Breast epithelium (tissue), 4 donors: ENCODE measurements at places on chromosomes 7 and 10.

- H3K4me3 ChIP-seq, result no peak overlapping the region
- DNase-seq, result no peak
- H3K27ac ChIP-seq, result no peak overlapping the region
- no peaks in the 10 kb centered on the region for H3K27me3 ChIP-seq
Observed at GRCh38 chr7:1931256-1931950, 261.3 kb downstream of the ELFN1 start.

DNA sequence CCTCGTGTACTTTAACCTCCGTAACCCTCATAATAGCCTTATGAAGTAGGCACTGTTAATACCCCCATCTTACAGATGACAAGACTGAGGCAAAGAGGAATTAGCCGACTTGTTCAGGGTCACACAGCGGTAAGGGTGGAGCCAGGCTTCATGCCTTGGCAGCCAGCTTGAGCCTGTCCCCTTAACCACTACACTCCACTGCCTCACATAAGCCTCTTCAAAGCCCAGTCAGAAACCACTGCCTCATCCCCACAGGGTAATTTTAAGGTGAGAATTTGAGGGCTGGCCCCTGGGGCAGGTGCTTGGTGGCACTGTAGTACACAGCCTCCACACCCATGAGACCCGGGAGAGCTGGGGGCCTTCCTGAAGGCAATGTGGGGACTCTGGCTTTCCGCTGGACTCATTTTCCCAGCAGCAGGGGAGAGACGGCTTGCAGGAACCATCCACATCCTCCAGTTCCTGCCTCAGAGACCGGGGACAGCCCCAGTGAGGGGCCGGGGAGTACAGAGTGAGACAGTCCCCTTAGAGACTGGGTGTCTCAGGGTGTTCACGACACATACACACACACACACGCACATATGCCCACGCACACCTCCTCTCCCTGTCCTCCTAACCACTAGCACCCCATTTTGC lies 7.6 kb upstream of the C10orf105 start:
- no peaks in the 10 kb centered on the region for H3K27me3 ChIP-seq
- peaks cover 11% of the 10 kb centered on the region for H3K4me1 ChIP-seq
- H3K27ac ChIP-seq, result peak overlapping the region; percentile 89
- no peak overlapping the region for H3K4me3 ChIP-seq
- DNase-seq, result no peak

GRCh38 chr7:27842094-27842692 lies 102.2 kb downstream of the TAX1BP1 start:
- H3K4me3 ChIP-seq, result no peak overlapping the region
- no peak overlapping the region for H3K27ac ChIP-seq
- H3K27me3 ChIP-seq, result no peaks in the 10 kb centered on the region
- no peaks in the 10 kb centered on the region for H3K4me1 ChIP-seq

DNA sequence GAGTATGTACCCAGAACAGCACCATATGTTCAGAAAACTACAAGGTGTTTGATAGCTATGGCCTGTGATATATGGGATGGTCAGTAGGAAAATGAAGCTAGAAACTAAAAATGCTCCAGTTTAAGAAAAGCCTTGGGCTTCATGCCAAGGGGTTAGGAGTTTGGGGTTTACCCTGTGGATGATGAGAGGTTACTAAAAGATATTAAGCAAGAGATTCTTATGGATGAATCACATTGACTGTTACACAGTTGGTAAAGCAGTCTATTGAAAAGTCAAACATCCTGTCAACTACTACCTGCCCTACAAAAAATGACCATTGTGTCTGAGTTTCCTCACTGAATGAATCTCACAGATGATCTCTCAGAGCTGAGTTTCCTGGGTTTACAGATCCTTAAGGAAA lies 166.2 kb upstream of the INHBA start:
- no peak overlapping the region for H3K27ac ChIP-seq
- no peaks in the 10 kb centered on the region for H3K36me3 ChIP-seq
- no peak for DNase-seq
- no peaks in the 10 kb centered on the region for H3K27me3 ChIP-seq
- no peak overlapping the region for H3K4me3 ChIP-seq
- no peaks in the 10 kb centered on the region for H3K4me1 ChIP-seq

- H3K4me1 ChIP-seq, result no peaks in the 10 kb centered on the region
- no peaks in the 10 kb centered on the region for H3K36me3 ChIP-seq
- no peaks in the 10 kb centered on the region for H3K27me3 ChIP-seq
- DNase-seq, result no peak
- H3K4me3 ChIP-seq, result no peak overlapping the region
- no peak overlapping the region for H3K27ac ChIP-seq
Observed at GRCh38 chr10:91345716-91346115, 64.4 kb upstream of the HECTD2 start.

GRCh38 chr10:71964098-71964742 lies at the start of gene CHST3:
Gene CHST3, plus strand, starts transcription at chr10:71964395. Its CDS starts 41,448 bp downstream, at chr10:72005843.
- no peaks in the 10 kb centered on the region for H3K4me1 ChIP-seq
- peak within 1 kb of the TSS; percentile 89 for H3K27ac ChIP-seq
- peak within 1 kb of the TSS; percentile 81 for H3K4me3 ChIP-seq
- H3K36me3 ChIP-seq, result no peaks in the 10 kb centered on the region
- no peak for DNase-seq

GRCh38 chr10:88896994-88897853 lies 17.2 kb downstream of the STAMBPL1 start:
- DNase-seq, result no peak
- no peaks in the 10 kb centered on the region for H3K4me1 ChIP-seq
- no peak overlapping the region for H3K4me3 ChIP-seq
- H3K27ac ChIP-seq, result peak overlapping the region; percentile 70
- no peaks in the 10 kb centered on the region for H3K27me3 ChIP-seq

DNA sequence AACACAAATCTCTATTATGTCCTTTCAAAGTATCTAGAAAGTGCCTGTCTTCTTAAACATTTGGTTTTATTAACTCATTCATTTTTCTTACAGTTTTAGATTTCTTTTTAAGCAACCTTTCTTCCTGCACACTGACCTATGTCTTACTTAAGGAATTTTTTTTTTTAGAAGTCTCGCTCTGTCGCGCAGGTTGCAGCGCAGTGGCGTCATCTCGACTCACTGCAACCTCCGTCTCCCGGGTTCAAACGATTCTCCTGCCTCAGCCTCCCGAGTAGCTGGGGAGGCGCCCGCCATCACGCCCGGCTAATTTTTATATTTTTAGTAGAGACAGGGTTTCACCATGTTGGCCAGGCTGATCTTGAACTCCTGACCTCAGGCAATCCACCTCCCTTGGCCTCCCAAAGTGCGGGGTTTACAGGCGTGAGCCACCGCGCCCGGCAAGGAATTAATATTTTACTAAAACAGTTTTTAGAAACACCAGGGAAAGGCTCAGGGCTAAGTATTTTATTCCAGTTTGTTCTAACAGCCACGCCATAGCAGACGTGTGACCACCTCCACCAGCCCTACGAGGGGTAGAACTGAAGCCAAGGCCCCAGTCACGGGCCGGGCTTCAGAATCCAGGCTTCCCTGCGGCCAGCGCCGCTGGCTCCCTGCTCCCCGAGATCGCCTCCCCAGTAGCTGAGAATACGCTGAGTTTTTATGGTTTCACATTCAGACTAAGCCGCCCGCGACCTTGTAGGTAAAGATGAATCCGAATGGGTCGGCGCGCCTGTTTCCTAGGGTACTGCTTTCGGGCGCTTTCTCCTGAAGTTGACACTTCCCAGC lies 941 bp upstream of the LUC7L2 start:
- H3K27ac ChIP-seq, result peak overlapping the region; percentile 98
- DNase-seq, result no peak
- H3K4me3 ChIP-seq, result peak overlapping the region; percentile 95
- H3K27me3 ChIP-seq, result no peaks in the 10 kb centered on the region

DNA sequence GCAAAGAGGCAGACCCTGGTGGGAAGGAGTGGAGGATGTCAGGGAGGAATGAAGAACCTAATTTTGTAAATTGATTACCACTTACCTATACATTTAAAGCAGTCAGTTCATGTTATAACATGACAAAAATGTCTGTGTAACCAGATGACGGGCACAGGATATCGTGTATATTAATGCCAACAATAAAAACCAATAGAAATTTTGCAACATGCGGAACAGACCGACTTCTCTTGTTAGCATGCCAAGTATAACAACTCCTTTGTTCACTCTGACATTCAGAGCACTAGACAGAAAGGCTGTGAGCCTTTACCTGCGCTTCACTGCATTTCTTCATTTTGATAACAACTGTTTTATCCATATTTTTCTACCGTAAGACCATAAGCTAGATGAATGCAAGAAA lies 29.9 kb downstream of the CDK6 start:
- no peak overlapping the region for H3K27ac ChIP-seq
- no peaks in the 10 kb centered on the region for H3K36me3 ChIP-seq
- H3K4me3 ChIP-seq, result no peak overlapping the region
- no peaks in the 10 kb centered on the region for H3K27me3 ChIP-seq
- no peak for DNase-seq

- H3K36me3 ChIP-seq, result no peaks in the 10 kb centered on the region
- no peak overlapping the region for H3K4me3 ChIP-seq
- H3K4me1 ChIP-seq, result no peaks in the 10 kb centered on the region
- H3K27ac ChIP-seq, result no peak overlapping the region
- DNase-seq, result no peak
Observed at GRCh38 chr10:133007360-133007858, 65.0 kb upstream of the CFAP46 start.

GRCh38 chr10:58003945-58004344 lies 263.7 kb downstream of the IPMK start:
- H3K27ac ChIP-seq, result no peak overlapping the region
- no peak for DNase-seq
- no peak overlapping the region for H3K4me3 ChIP-seq
- H3K36me3 ChIP-seq, result peaks cover 3% of the 10 kb centered on the region
- no peaks in the 10 kb centered on the region for H3K27me3 ChIP-seq

DNA sequence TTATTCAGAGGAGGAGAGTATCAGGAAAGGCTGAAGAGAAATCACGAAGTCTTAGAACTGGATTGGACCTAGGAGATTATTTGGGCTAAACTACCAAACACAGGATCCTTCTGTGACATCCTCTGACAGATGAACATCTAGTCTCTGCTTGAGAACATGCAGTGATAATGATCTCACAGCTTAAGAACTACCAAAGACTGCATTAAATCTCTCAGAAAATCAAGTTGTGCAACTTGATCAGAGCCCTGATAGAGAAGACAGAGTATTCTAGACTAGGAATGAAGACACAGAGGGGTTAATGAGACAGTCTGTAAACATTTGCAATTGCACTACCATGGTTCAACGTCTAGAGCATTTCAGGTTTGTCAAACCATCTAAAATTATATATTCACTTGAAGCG lies 37.1 kb upstream of the AGBL3 start:
- no peak overlapping the region for H3K4me3 ChIP-seq
- peak overlapping the region; percentile 3 for H3K27ac ChIP-seq
- H3K4me1 ChIP-seq, result no peaks in the 10 kb centered on the region
- no peaks in the 10 kb centered on the region for H3K27me3 ChIP-seq
- no peak for DNase-seq

- H3K4me1 ChIP-seq, result no peaks in the 10 kb centered on the region
- H3K36me3 ChIP-seq, result peaks cover 5% of the 10 kb centered on the region
- no peak overlapping the region for H3K27ac ChIP-seq
- H3K4me3 ChIP-seq, result no peak overlapping the region
- DNase-seq, result no peak
Observed at GRCh38 chr7:30791114-30791513, 19.9 kb downstream of the MINDY4 start.

DNA sequence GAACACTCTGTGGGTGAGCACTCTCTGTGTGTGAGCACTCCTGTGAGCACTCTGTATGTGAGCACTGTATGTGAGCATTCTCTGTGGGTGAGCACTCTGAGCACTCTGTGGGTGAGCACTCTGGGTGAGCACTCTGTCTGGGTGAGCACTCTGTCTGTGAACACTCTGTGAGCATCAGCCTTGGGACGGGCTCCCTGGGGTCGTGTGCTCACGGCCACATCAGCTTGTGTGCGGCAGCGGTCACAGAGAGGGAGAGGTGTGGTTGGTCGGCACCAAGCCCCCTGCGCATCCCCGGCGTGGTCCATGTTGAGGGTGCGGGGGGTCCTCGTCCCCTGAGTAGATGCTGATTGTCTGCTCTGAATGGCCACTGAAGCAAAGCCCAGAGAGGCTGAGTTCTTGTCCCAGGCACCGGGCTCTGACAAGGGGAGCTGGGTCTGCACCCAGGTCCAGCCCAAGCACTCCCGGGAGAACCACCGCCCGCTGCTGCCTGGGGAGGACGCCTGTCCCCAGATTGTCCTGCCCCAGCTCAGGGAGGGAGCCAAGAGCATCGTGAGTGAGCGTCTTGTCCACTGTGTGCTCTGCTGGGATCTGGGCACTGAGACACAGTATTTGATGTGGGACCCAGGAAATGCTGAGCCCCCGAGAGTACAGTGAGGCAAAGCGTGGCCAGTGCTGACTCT lies 143.7 kb downstream of the DNAJB6 start:
- H3K4me1 ChIP-seq, result no peaks in the 10 kb centered on the region
- DNase-seq, result no peak
- H3K27me3 ChIP-seq, result peaks cover 23% of the 10 kb centered on the region
- H3K4me3 ChIP-seq, result no peak overlapping the region
- H3K27ac ChIP-seq, result no peak overlapping the region

- H3K27me3 ChIP-seq, result no peaks in the 10 kb centered on the region
- DNase-seq, result no peak
- H3K36me3 ChIP-seq, result no peaks in the 10 kb centered on the region
Observed at GRCh38 chr7:1646957-1647891, 22.9 kb upstream of the ELFN1 start.

DNA sequence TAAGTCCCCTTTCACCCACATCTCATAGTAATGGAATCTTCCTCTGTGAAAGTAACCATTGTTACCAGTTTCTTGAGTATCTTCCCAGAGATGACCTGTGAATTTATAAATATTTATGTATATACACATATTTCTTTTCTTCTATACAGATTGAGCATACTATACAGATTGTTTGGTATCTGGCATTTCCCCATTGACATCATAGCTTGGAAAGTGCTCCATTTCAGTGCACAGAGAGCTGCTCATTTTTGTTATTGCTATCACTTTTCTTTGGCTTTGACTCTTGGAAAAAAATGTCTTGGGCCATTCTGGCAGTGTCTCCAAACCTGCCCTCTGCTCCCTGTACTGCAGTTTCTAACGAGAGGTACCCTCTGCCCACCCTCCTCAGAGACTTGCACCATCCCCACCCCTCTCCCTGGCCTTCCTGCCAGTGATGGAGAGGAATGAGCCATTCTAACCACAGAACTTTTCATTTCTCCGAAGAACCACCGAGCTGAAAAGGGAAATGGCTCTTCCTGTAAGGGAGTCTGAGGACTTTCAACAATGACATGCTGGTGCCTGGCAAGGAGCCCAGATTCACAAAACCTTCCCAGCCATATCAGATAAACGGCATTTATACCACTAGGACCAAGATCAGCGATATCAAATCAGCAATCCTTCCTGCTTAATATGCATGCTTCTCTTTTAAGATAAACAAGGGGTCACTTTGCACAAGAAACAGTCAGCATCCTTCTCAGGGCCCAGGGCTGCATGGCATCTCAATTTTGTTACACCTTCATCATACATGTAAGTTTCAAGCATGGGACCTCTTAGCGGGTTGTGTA lies 19.7 kb upstream of the CCSER2 start:
- no peaks in the 10 kb centered on the region for H3K36me3 ChIP-seq
- H3K27me3 ChIP-seq, result no peaks in the 10 kb centered on the region
- no peaks in the 10 kb centered on the region for H3K4me1 ChIP-seq
- DNase-seq, result no peak
- H3K4me3 ChIP-seq, result no peak overlapping the region
